ENCODE measurements at places on chromosomes 3 and 15. TPM values are rescaled to one million over a fixed set of nuclear protein-coding genes. Genes with fewer than 3 reads are reported as not detected.

GRCh38 chr15:87470923-87471322, 785.6 kb downstream of the NTRK3 start:
- no peaks in the 10 kb centered on the region for H3K27me3 ChIP-seq
- no peaks in the 10 kb centered on the region for H3K36me3 ChIP-seq
- H3K27ac ChIP-seq = no peak overlapping the region
- H3K4me3 ChIP-seq = no peak overlapping the region
- DNase-seq = no peak

DNA sequence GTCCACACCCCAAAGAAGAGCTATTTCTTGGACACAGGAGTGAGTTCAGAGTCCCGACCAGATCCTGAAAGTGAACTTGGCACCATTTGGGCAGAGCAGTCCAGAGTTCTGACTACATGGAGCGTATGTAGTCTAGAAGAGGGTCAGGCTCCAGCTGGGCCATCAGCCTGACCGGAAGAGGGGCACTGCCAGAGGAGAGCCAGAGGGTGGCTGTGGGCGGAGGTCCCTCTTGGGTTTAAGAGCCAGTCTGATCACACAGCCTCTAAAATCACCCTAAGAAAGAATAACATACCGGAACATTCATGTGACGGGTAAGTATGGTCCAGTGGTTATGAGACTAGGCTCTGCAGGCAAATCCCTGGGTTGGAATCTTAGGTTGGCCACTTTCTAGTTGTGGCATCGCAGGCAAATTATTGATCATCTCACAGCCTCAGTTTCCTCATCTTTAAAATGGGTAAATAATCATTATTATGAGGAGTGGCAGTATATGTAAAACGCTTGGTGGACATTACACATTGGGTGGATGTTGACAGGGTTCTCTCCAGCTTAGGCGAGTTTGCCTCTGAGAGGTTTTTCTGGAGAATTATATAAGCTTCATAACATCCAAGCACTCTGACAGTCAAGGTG, 2.1 kb upstream of the RAP2B start:
- peak overlapping the region; percentile 95 for H3K27ac ChIP-seq
- DNase-seq = no peak
- H3K36me3 ChIP-seq = peaks cover 4% of the 10 kb centered on the region
- peak overlapping the region; percentile 99 for H3K4me3 ChIP-seq

DNA sequence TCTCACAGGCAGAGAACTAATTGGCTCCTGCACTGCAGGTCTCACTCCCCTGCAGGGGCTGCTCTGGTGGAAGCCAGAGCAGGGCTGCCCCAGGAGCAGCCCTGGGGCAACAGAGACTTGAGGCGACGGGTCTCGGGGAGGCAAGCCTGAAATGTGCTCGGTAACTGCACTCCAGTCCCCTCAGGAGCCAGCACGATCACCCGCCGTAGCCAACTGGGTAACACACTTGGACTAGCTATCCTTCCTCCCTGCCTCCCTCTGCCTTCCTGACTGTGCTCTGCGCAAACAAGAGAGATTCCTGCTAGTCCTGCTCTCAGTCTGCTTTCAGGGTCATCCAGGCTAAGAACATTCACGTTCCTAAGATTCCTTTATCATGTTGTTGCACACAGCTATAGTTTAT, 140.7 kb upstream of the NSMCE3 start:
- H3K27me3 ChIP-seq = peaks cover 9% of the 10 kb centered on the region
- H3K36me3 ChIP-seq = no peaks in the 10 kb centered on the region
- no peak overlapping the region for H3K4me3 ChIP-seq
- no peaks in the 10 kb centered on the region for H3K4me1 ChIP-seq

- H3K27me3 ChIP-seq = no peaks in the 10 kb centered on the region
- no peak for DNase-seq
- H3K4me3 ChIP-seq = peak overlapping the region; percentile 24
- peak overlapping the region; percentile 20 for H3K27ac ChIP-seq
- H3K4me1 ChIP-seq = peaks cover 45% of the 10 kb centered on the region
Observed at GRCh38 chr3:63960048-63960711, 48.0 kb upstream of the SCAANT1 start.

- no peak overlapping the region for H3K27ac ChIP-seq
- no peak for DNase-seq
- H3K4me3 ChIP-seq = no peak overlapping the region
- H3K4me1 ChIP-seq = no peaks in the 10 kb centered on the region
- H3K27me3 ChIP-seq = peaks cover 10% of the 10 kb centered on the region
Observed at GRCh38 chr3:192494174-192494573, 233.2 kb downstream of the FGF12 start.

- H3K27ac ChIP-seq = peak overlapping the region; percentile 52
- no peaks in the 10 kb centered on the region for H3K27me3 ChIP-seq
- H3K36me3 ChIP-seq = peaks cover 14% of the 10 kb centered on the region
- peak; percentile 22 for DNase-seq
- peak overlapping the region; percentile 33 for H3K4me3 ChIP-seq
Observed at GRCh38 chr3:193677734-193678133, 84.7 kb downstream of the OPA1 start.

Gene DAZL
- total RNA-seq = not detected

Gene OR5K2
- total RNA-seq = not detected

Gene ITIH1
- not detected for total RNA-seq
